Glomerular endothelial cell (primary cell): ENCODE measurements at places on chromosomes 13 and 19.

GRCh38 chr13:41563341-41563983 lies 106.1 kb downstream of the RGCC start:
- DNase-seq: peak; percentile 16

GRCh38 chr13:91622778-91623550 lies 224.5 kb downstream of the GPC5 start:
- DNase-seq: no peak

DNA sequence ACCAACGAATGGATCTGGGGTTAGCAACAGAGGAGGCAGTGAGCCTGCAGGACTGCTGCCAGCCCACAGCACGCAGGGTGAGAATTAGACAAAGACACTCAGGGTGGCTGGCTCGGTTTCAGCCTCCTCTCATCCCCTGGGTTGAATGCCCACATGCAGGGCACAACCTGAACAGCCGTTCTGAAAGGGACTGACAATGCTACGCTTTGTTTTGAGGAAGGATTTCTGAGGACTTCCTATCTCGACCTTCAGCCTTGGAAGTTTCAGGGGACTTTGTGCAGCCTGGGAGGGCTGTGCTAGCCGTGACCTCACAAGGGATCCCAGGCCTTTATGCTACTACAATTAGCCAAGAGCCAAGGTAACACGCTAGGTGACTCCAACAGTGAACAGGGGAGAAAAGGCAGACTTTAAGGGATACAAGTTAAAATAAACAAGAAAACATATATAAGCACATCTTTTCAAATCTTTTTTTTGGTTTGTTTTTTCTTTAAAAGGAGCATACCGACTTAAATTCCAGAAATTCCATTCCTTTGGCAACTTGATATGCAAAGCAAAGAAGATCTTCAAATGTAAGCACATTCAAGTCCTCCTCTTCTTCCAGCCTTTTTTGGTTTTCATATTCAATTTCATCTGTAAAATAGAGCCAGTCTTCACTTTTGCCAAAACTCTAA lies 34.5 kb upstream of the URAD start:
- no peak for DNase-seq

DNA sequence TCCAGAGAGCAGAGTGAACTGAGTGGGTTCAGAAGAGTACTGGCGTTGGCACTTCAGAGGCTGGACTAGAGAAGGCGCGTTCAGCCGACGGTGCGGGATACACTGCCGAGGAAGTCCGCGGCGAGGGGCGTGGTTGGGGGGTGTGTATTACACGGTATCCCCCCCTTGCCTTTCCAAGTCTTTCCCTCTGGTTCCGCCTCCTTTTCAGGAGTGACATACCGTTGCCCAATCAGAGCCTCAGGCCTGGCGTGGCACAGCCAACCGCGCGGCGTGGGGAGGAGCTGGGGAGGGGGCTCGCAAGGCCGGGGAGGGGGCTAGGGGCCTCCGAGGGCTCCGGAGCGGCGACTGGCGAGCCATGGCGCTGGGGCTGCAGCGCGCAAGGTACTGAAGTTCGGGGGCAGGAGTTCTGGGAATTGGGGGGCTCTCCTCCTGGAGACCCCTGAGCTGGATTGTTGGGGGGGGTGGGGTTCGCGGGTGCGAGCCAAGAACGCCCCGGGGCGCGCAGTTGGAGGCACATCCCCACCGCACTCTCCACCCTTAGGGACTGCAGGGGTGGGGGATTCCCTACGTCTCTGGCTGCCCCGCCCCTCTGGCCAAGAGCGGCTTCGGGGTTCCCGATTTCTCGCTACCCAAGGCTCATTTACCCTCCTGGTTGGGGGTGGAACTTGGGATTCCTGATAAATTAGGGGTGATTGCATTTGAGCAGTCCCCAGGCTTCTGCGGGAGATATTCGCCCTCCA lies at the start of gene HIF3A:
HIF3A (plus strand) TSS at position 321 of the 740 bp plus-strand sequence; CDS start at position 356, 35 bp downstream.
- no peak for DNase-seq

- no peak for DNase-seq
These were observed 63.2 kb downstream of the RAB20 start for GRCh38 chr13:110498327-110498726.

- DNase-seq: no peak
These were observed 50.5 kb upstream of the SPATA13 start for GRCh38 chr13:24110011-24110410.

DNA sequence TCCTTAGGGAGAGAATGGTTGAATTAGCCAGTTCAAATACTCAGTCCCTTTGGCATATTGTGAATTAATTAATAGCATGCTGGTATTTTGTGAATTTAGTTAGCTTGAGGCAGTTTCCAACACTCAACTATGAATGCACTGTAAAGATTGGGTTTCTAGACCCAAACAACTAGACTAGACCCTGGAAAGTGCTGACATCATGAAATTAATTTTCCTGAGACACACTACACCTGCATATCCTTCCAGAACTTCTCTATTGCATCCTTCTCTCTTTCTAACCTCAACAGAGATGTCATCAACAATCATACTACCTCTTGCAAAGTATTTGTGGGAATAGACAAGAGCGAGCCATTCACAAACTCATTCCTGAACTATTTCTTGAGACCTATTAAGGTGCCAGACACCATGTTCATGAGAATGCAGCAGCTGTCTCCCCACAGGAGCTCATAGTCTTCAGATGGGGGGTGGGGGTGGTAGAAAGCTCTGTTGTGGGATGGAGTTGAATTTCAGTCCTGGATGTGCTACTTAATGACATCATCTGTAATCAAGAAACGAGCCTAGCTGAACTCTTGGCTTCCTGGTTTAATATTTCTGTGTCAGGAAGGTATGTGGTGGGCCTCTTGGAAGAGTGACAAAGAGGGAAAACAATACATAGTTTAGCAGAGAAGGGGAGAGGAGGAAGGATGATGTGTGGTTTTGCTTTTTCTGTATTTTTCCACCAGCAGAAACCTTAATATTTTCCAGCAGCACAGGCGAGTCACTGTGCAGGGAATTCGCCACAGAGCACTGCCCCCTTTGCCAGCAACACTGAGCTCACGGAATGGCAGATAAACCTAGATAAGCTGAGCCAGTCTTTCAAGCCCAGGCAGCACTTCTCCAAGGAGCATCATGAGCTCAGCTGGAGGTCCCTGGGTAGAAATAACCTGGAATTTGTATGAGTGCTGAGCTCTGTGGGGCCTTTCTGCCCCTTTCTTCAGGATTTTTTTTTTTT lies 53.1 kb upstream of the CYSLTR2 start:
- DNase-seq: no peak

GRCh38 chr13:90498096-90498495 lies 849.4 kb upstream of the MIR17HG start:
- DNase-seq: no peak

DNA sequence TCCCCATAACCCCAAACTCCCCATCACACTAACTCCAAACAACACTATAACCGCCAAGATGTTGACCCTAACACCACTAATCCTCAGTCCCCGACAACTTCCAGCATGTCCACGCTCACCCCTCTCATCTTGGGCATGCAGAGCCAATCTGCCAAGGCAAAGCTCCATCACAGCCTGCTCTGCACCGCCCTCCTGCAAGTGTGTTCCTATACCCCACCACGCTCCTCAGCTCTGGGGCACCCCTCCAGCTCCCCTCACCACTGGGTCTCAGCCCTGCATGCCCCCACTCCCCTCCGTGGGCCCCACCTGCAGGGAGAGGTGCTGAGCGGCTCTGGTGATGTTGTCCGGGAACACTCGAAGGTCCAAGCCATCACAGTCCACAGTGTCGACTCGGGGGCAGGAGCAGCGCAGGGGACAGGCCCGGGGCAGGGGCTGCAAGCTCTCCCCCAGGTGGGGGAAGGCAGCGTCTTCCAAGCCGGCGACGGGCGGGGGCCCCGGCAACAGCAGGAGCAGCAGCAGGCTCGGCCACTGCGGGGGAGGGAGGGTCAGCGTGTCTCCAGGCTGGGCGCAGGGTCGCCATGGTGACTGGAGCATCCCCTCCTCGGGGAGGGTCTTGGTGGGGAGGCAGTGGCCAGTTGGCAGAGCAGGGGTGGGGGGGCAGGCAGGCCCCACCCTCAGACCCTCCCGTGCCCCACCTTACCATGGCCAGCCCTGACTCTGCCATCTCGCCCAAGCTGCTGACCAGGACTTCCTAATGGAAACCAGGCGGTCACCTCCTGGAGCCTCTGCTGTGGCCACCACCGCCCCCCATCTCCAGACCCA lies 527 bp downstream of the PODNL1 start:
- DNase-seq: no peak

DNA sequence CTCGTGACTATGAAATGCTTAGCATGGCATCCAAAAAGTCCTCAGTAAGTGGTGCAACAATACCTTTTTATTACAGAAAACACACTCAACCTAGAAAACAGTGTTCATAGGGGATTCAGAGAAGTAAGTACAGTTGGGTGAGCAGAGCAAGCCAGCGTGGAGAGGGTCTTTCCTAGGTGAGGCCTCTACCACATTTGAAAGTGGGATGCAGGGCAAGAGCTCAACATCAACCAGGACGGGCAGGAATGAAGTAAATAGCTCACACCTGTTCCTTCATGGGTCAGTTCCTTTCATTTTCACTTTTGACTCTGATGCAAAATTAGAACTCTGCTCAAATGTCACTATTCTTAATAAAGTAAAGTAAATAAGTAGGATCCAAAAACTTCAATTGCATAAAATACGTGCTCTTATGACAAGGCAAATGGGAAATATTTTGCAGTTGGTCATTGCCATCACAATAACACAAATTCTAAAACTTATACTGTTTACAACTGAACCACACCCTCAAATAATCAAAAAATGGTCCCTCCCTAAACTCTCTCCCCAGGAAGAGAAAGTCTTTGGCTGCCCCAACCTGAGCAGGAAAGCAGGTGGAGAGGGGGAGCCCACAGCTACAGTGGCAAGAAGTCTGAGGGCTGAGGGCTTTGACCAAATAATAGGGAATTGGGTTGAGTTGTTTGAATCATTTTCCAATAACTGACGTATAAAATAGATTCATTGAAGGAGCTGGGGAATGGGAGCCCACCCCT lies 20.2 kb downstream of the CHAMP1 start:
- DNase-seq: no peak

DNA sequence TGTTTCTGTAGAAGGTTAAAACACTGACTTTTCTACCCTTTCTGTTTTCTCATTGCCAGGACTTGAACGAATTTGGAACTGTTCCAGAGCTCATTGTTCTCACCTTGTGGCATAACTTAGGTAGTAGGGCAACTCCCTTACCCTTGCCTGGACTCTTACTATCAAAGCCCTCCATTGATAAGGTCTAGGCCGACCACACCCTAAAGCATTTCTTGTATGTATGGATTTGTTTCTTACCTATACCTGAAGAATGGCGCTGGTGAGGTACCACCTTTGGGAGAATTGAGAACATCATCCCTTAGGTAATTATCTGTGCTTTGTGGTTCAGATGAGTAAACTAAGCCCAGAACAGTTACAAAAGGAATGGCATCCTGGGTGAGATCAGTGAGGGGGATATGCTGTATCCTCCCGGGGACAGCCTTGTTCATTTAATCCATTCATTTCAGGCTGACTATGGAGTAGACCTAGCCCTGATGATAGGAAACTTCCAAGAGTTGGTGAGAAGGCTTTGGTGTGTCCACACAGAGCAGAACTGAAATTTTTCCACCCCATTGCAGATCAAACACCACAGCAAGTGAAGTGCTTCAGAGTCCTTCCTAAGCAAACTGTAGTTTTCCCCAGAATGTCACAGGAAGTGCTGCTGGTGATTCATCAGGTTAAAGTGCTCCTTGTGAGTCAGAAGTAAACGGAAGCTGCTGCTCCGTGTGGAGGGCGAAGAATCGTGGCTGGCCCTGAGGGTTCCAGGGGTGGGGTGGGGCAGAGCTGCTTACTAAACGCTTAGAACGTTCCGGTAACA lies 113.0 kb downstream of the TEX26 start:
- DNase-seq: peak; percentile 92

- DNase-seq: no peak
These were observed 149.2 kb downstream of the COL4A1 start for GRCh38 chr13:110157718-110158117.

DNA sequence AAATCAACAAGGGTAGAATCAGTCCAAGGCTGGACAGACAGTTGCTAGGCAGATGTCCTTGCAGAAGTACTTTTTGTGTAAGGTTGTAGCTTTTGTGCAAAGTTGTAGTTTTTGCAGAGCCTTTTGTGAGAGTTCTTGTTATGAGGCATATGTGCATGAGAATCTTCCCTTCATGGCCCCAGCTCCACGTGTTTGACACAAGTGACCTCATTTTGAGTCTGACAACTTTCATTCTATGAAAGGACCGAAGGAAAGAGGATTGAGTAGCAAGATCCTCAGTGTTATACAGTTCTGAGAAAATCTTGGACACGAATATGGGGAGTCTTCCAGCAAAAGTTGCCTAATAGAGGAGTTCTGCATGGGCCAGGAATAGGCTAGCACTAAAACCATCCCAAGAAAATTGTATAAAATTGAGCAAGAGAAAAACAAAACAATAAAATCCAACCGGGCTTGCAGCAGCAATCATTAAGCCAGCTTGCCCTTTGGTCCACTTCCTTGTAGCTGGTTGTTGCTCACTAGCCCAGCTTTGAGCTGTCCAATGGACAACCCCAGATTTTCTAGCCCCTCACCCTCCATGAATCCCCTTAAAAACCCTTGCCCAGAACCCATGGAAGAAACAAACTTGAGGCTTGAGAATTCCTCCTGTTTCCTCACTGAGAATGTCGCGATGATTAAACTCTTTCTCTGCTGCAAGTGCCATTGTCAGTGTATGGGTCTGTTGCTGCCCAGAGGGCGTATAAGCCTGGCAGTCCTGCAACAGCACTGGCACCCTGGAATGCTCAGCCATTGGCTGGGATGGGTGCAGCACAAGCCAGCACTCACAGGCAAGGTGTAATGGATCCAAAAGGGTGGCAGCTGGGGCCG lies 6.5 kb downstream of the EPSTI1 start:
- no peak for DNase-seq
